NCI-H82 (cell line): ENCODE measurements at places on chromosomes 6 and 20.

DNA sequence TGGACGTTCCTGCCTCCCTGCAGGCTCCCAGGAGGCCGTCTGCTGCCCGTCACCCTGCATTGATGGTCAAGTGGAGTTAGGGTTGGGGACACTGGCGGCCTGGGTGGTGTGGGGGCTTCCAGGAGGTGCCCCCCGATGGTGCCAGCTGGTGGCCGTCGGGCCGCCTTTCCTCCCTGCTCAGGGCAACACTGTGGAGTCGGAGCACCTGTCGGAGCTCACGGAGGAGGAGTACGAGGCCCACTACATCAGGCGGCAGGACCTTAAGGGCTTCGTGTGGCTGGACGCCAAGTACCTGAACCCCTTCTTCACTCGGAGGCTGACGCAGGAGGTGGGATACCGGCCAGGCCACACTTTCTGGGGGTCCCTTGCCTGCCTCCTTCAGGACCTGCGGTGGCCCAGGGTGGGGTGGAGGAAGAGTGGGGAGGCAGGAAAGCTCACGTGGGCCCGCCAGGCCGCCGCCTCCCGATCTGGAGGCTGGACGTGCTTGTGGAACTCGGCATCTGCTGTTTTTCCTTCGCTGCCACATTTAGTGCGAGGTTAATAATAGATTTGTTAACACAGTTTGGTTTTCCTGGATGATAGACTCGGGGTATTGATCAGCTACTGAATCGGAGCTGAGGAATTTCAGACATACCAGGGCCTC is 28.6 kb downstream of the SPATA2 start:
- DNase-seq = no peak

DNA sequence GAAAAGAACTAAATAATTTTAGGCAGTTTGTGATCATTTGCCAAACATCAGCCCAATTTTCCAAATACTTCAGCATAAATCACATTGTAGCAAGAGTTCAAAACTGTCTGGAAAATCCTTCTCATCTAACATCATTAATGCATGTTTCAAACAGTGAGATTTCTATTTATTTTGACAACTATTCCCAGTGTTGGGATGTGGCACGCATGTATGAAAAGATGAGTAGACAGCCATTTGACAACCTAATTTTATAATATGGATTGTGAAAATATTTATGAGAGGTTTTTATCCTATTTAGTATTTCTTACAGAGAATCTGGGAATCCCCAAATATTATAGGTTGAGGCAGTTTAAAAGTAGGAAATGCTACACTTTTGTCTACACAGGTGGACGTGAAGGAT is 357.6 kb upstream of the ARID1B start:
- DNase-seq = no peak

- DNase-seq = no peak
Observed at GRCh38 chr6:33628401-33628964, 7.4 kb downstream of the ITPR3 start.

DNA sequence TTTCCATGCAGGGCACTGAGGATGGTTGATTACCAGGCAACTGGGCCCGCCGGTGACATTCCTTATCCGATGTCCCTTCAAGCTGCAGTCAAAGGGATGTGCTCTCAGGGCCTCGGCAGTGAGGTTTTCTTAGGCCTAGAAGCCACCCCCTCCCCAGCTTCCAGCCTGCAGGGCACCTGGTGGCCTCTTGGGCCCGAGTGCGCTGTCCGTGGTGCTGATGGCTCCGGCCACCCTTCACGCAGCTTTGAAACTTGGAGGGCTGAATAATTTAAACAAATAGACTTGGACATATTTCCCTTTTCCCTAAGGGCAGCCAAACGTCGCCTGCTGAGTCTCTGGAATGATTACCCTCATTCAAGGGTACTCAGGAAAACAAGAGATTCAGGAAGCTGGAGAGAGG is 8.9 kb upstream of the MLN start:
- DNase-seq = no peak

DNA sequence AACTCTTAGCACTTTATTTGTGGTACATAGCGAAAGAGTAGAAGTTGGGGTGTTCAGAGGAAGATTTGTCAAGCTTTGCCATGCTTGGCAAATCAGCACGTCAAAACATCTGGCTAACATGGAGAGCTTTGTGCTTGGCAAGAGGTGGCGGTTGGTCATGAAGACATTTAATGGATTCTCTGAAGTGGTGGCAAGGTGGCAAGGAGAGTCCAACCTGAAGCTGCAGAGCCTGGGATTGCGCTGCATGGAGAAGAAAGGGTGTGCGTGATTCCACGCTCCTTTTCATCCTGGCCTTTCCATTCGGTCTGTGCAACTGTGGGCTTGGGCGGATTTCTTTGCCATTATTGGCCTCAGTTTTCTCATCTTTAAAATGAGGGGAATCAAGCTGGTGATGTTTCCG is 3.1 kb downstream of the PYGB start:
- peak; percentile 33 for DNase-seq
